ENCODE measurements at places on chromosomes 11 and 22.

- DNase-seq = no peak
Measured at GRCh38 chr22:32815943-32816342, 14.4 kb downstream of the TIMP3 start.

- DNase-seq = no peak
Measured at GRCh38 chr11:2098691-2099515, 40.3 kb downstream of the IGF2 start.

- DNase-seq = no peak
Measured at GRCh38 chr22:42247596-42247995, 22.9 kb downstream of the TCF20 start.

DNA sequence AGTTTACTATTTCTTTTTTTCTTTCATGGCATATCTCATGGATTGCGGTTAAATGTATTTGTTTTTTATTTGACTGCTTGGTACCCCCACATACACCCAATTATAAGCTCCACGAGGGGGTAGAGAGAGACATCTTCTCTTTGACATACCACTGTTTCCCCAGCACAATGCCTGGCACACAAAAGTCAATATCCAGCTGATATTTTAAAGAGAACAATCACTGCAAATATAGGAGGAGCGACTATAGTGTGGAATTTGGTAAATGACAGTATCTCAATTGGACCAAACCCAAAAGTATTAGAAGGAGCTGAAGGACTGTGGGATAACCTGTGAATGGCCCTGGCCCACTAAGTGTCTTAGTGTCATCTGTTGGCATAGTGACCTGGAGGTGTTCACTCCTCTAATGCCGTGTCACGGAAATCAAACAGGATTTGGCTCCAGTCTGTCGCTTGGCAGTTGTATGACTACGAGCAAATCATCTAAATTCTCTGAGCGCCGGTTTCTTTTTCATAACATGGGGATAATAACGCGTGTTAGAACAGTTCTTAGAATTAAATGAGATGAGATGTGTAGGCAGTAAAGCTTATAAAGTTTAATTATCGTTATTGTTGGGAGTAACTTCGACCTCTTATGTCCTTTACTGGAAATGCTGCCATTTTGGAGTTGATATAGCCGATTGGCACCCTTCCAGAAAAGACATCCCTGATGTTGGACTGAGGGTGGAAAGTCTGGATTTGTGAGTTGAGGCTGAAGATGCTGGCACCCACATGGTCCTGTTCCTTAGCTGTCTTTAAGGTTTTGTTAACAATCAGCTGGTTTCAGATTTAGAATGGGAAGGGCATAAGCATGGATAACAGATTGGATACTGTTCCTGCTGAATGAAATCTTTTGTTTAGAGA is 144.5 kb downstream of the DBX1 start:
- DNase-seq = no peak

GRCh38 chr11:114384487-114384886 is 15.8 kb downstream of the C11orf71 start:
- DNase-seq = no peak

- no peak for DNase-seq
Measured at GRCh38 chr11:10742460-10743208, 8.4 kb upstream of the CTR9 start.

GRCh38 chr22:39144101-39144767 is 8.2 kb downstream of the CBX7 start:
- DNase-seq = peak; percentile 61

GRCh38 chr11:131885431-131885830 is 515.0 kb downstream of the NTM start:
- no peak for DNase-seq

Data from mesendoderm (in vitro differentiated cells).